ENCODE measurements at places on chromosomes 3 and 15.

GRCh38 chr3:44557074-44557473, 2.1 kb downstream of the ZKSCAN7 start:
- no peak for DNase-seq

- no peak for DNase-seq
Measured at GRCh38 chr3:41682996-41683395, 278.9 kb downstream of the ULK4 start.

DNA sequence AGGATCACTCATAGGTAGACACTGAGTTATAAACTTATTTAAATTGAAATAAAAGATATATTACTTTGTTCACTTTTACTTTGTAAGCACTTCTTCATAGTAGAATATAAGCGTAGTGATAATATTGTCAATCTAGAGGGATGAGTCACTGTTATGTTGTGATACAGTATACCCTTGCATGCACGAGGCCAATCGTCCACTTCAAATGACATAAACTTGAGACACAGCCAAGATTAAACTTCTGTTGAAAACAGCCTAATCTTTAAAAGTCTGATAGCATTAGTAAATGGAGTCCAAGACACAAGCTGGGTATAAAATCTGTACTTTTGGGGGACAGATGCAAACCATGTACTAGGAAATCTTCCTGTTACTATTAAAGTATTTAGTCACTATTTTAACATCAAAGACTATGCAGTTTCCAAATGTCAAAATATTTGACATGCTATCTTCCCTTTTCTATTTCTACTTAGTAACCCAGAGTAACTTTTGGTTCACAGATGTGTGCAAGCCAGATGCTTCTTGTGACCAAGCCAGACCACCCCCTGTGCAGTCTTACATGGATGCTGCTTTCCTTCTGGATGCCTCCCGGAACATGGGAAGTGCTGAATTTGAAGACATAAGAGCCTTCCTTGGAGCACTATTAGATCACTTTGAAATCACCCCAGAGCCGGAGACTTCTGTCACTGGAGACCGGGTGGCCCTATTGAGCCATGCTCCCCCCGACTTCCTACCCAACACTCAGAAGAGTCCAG, 85.3 kb downstream of the PIK3R4 start:
- DNase-seq: no peak

GRCh38 chr15:40999190-40999589, 45.9 kb downstream of the CHAC1 start:
- DNase-seq: no peak

GRCh38 chr15:77889009-77889806, 188.3 kb downstream of the TBC1D2B start:
- DNase-seq: no peak

- no peak for DNase-seq
Measured at GRCh38 chr3:51340013-51340829, 44.9 kb upstream of the MANF start.

GRCh38 chr3:94173673-94174434, 111.0 kb downstream of the NSUN3 start:
- no peak for DNase-seq

DNA sequence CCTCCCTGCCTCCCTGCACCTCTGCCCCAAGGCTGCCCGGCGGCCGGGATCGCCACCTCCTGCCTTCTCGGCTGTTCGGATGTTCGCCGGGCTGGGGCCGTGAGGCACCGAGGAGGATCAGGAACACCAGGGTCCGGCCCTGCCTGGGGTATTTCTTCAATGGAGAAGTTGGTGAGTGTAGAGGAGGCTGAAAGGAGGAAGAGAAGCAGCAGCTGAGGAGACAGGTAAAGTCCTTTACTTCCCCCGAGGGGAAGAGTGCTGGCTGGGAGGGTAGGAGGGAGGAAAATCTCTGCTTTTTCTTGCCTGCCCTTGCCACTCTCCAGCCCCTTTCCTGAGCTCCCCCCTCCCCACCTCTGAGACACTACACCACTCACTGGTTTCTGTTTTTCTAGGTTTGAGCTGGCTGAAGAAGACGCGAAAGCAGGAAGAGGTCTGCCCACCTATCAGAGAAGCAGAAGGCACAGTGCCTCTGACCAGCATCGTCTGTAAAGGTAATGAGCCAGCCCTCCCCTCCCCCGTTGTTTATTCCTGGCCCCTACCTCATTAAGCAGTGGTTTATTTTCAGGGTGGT, 519 bp downstream of the ASB7 start:
- DNase-seq: peak; percentile 17

DNA sequence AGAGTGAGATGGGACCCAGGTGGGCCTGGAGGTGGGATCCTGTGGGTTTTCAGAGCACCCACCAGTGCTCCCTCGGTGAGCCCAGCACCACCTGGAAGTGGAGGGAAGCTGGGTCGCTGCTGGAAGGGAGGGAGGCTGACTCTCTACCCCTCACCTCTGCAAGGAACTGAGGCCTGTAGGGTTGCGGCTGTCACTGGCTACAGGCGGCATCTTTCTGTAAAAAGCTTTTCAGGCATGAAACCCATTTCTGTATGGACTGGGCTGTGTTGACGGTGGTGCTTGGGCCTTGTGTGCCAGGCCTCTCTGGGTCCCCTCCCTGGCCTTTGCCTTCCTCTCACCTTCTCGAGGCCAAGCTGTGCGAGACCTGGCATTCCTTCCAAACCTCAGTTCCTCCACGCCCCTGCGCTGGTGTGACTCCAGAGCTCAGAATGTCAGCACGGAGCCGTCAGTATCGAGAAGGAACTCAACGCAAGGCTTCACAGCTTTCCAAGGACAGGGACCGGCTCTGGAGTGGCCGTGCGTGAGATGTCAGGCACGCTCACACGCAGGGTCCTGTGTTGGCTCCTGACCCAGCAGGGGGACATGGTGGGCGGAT, 16.6 kb downstream of the ABTB1 start:
- DNase-seq: peak; percentile 0

DNA sequence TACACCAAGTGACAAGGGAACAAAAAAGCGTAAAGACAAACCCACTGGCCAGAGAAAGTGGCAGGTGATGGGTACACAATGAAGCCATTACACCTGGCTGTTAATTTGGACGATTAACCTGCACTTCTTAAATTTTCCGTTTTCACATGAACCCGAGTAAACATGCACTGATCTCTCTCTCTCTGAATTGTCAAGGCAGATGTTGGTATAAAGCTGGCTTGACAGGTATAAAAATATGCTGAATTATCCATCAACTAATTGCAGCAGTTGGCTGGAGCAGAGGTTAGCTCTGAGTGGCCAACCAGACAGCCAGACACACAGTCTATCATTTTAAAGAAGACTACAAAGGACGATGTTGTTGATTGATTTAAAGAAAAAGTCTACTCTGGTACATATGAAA, 561.7 kb upstream of the ALCAM start:
- no peak for DNase-seq

- no peak for DNase-seq
Measured at GRCh38 chr3:158925828-158926494, 124.1 kb downstream of the MFSD1 start.

DNA sequence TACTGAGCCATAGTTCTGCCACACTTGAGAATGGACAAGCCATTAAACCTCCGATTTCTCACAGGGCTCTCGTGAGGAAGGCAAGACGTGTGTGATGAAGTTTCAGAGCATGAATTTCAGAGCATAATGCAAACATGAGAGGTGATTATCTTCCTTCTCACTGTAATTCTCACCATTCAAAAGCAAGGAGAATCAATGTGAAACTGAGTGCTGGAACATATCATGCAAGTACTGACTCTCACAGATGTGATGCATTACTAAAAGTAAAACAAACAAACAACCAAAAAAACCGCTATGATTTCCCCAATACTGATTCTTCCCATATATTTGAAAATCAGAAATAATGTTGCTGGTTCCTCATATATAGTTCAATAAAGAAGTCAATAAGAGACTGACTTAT, 23.7 kb downstream of the P3H2 start:
- DNase-seq: no peak

DNA sequence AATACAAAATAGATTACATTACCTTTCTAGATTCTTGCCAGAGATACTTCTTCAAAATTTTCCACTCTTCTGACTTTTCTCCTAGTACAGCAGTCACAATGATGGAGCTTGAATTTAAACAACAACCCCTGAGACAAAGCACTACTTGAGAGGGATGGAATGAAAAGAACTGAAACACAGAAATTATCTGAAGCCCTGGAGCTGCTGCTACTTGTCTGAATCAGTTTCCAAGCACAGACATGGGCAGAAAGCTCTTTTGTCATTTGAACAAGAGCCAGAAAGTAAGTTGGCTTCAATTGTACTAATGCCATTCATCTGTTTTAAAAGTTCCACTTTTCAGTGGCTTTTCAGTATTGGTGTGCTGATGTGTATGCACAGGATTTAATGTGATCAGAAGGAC, 718.5 kb upstream of the ARPP21 start:
- no peak for DNase-seq

DNA sequence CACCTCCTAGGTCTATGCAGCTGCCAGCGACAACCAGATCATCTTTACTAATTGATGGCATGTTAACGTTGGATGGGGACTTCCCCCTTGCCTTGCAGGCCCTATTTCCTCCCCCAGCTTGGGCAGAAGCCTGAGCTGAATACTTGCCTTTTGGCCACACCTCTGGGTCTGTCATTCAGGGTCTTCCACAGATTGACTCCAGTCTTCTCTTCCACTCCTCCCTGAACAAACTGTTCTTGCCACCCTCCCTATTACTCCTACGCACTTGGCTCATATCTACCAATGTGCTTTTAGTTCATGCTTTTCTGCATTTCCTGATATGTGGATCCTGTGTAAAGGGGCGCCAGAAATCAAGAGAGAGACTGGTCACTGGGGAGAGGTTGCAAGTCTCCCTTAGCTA, 73.5 kb downstream of the DNASE1L3 start:
- no peak for DNase-seq

GRCh38 chr3:123919353-123919752, 35.2 kb upstream of the MYLK start:
- no peak for DNase-seq

DNA sequence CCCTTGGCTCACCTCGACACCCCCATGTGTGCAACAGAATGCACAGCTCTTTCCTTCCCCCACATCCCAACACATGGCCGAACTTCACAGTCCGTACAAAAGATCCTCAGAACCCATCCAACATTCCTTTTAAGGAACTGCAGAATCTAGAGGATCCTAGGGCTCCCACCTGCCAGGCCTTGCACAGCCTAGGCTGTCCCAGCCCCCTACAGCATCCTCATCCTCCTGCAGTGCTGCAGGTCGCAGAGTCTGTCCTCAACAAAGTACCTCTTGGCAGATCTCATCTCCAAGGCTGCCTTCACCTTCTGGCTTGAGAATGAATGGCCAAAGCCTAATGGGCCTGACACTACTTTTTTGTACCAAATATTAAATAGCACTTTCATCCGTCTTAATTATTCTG, 19.8 kb downstream of the PRR23E start:
- DNase-seq: no peak

- no peak for DNase-seq
Measured at GRCh38 chr3:132117642-132118041, 82.8 kb upstream of the CPNE4 start.

- no peak for DNase-seq
Measured at GRCh38 chr3:57555306-57555705, 768 bp upstream of the PDE12 start.

DNA sequence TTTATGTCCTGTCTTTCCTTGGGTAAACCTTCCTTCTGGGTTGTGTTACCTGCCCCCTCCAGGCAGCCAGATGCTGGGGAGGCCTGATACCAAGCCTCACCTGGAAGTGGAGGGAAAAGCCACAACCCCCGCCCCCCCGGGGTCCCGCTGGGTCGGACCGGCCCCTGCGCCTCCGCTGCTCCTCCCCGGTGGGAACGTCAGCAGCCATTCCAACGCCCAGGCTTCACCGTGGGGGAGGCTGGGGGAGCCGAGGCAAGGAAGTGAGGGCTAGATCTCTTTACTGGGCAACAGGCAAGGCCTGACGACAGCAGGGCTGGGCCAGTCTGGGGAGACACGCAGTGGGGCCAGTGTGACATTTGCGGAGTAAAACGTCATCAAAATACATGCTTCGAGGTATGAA, 53.0 kb upstream of the SNRPA1 start:
- DNase-seq: no peak

DNA sequence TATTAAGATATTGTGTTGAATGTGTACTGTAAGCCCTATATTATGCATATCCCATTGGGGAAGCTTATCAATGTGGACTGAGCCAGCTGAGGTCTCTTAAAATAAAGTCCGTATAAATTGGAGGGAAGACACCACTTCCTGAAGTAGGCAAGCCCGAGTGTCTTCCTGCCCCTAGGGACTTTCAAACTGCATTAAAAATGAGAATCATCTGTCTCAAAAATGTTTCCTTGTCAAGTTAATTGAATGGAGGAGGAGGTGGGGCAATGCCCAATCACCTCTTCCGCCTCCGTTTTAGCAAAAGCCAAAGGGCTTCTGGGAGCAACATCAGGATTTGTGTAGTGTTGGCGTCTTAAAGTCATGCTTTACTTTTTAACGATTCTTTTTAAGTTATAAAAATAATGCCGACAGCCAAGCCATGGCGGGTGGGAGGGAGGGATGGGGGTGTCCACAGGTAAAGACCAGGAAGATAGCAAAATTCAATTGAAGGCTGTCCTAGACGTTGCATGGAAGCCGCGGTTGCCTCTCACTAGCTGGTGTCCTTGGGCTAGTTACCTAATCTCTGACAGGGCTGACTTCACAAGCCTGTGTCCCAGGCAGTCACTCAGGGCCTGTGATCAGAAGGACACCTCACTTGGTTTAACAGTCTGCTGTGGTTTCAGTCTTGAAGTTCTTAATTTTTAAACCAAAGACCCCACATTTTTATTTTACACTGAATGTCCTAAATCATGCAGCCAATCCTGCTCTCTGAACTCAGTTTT, 524.9 kb upstream of the PROK2 start:
- no peak for DNase-seq

DNA sequence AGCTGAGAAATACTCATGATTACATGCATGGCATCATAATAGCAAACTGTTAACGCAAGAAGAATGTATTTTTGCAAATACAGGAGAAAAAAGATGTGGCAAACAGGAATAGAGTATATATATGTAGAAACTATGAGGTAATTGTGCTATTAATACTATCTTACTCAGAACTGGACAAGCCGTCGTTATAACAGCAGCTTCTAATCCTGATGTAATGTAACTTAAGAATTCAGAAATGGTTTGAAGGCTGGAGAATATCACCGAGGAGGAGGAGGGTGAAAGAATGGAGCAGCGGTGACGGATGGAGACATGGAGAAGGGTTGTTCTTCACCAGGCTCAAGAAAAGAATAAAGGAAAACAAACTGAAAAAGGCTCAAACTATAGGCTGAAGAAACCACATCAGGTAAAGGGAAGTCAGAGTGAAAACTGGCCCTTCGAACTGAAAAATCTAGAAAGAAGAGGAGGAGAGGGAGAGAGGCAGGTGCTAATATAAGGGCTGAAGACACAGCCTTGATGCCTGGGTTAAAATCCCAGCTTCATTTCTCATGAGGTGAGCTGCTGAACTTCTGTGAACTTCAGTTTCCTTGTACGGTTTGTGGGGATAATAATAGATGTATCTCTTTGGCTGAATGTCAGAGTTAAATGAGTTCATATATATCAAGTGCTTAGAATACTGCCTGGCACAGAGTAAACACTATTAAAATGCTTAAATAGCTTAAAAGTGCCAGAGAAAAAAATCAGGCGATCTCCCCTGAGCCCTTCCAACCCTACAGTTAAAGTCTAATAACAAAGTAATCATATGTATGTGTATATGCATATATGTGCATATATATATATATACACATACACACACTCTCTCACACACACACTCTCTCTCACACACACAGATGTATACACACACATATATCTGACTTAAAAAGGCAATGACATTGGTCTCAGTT, 43.9 kb downstream of the GOLIM4 start:
- no peak for DNase-seq

GRCh38 chr15:66850078-66850991, 148.3 kb downstream of the SMAD6 start:
- DNase-seq: no peak
